Glutamatergic neuron (in vitro differentiated cells): ENCODE measurements at places on chromosomes 5 and 9. TPM values are rescaled to one million over a fixed set of nuclear protein-coding genes. Genes with fewer than 3 reads are reported as not detected.

The SPAAR gene
- total RNA-seq: not detected

The DDX4 gene
- 0.27 TPM for total RNA-seq

- H3K27me3 ChIP-seq: peaks cover 8% of the 10 kb centered on the region
- H3K36me3 ChIP-seq: no peaks in the 10 kb centered on the region
- peaks cover 42% of the 10 kb centered on the region for H3K4me1 ChIP-seq
- no peak overlapping the region for H3K4me3 ChIP-seq
- no peak overlapping the region for H3K27ac ChIP-seq
Measured at GRCh38 chr5:154196281-154196680, 5.7 kb downstream of the GALNT10 start.

DNA sequence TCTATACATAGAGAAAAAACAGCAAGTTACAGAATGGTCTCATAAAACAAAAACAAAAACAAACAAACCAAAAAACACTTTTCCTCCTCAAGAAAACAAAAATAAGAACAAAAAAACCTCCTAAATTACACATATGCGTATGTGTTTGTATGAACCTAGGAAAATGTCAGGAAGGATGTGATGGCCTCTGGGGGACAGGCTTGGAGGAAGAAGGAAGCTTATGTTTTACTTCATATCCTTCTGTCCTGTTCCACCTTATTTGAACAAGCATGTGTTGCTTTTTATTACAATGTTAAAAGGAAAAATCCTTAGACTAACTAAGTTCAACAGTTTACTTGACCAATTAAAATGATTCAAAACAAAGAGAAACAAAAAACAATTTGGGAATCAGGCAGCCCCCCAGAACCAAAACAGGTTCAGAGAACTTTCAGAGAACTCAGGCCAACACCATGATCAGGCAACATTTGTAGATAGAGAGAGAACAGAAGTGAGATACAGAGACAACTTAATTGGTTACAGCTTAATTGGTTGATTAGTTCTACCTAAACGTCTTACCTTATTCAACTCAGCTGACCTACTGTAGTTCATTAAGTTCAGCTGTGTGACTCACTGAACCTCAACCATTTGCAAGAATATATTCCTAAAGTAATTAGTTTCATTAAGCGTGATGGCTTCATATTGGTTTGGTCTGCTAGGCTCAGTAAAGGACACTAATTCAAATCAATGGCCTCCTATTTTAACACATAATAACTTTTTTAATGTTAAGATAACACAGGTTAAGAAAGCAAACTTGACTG, 10.1 kb downstream of the SPAAR start:
- no peak for DNase-seq
- H3K4me3 ChIP-seq: no peak overlapping the region
- no peaks in the 10 kb centered on the region for H3K4me1 ChIP-seq
- H3K36me3 ChIP-seq: no peaks in the 10 kb centered on the region
- no peak overlapping the region for H3K27ac ChIP-seq

DNA sequence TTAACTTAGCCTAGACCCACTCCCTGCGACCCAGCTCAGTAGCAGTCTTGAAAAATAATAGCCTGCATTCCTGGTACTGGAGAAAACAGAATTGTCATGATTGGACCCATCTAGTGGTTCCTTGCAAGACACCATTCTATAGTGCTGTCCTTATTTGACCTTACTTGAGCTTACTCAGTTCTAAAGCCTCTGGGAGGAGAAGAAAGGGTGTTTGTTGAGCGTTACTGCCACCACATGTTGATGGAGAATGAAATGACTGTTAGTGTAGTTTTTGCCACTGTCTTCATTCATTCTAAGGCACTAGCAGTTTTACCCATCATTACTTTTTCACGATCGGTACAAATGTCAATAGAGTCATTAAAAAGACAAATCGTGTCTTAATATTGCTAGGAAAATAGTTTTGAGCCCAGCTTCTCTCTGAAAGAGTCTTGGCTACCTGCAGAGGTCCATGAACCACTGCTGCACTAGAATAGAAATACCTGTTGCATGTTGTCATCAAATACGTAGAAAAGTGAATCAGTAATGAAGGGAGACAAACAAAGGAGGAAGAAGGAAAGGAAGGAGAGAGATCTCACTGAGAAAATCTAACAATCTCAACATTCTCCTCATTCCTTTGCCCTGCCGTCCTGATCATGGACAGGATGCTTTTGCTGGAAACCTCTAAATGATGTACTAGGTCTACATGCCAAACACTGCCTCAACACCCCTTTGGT, 96.0 kb downstream of the LIX1 start:
- no peaks in the 10 kb centered on the region for H3K4me1 ChIP-seq
- no peaks in the 10 kb centered on the region for H3K36me3 ChIP-seq
- DNase-seq: no peak
- no peak overlapping the region for H3K27ac ChIP-seq
- H3K4me3 ChIP-seq: no peak overlapping the region

- H3K4me1 ChIP-seq: peaks cover 41% of the 10 kb centered on the region
- H3K4me3 ChIP-seq: no peak overlapping the region
- no peaks in the 10 kb centered on the region for H3K36me3 ChIP-seq
- no peak overlapping the region for H3K27ac ChIP-seq
- H3K27me3 ChIP-seq: peaks cover 13% of the 10 kb centered on the region
- no peak for DNase-seq
Measured at GRCh38 chr5:150505041-150505511, 2.9 kb upstream of the NDST1 start.

GRCh38 chr5:169701910-169702451, 64.9 kb downstream of the DOCK2 start:
- no peaks in the 10 kb centered on the region for H3K36me3 ChIP-seq
- no peak for DNase-seq
- peaks cover 6% of the 10 kb centered on the region for H3K27me3 ChIP-seq
